ENCODE measurements at places on chromosomes 6 and 20. TPM values are rescaled to one million over a fixed set of nuclear protein-coding genes. Genes with fewer than 3 reads are reported as not detected.
A peak's percentile ranks its signal among the peaks of the same experiment; 100 is the strongest.

DNA sequence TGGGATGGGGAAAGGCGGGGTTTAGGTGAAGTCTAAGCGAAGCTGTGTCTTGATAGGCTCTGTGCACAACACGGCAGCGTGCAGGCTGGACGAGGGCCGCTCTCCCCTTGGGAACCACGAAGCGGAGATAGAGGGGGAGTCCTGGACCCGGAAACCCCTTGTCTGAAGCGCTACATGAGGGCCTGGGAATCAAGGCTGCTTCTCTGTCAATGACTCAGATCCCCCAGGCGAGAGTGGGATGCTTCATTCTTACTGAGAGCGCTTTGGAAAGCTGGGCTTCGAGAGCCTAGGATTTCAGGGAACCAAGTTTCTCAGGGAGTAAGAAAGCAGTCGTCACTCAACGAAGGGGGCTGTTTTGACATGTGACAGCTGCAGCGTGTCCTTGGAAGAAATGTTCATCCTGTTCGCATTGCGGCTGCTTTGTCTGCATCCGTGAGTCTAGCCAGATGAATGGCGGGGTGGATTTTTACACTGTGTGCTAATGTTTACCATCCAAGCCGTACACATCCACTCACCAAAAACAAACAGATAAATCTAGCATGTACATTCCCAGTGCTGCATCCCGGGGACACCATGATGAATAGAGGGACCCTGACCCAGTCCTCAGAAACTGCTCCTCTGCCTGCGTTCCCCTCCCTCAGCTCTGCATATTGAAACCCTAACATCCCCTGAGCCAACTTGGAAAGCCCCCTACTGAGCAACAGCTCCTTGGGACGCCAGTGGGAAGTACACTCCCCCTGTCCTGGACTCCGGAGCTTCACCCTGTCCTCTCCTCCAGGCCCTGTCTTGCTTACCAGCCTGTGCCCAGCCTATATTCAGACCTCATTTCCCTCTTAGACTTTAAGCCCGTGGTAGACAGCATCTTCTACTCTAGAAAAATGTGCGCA is 24.5 kb upstream of the RTF2 start:
- DNase-seq = peak; percentile 59

GRCh38 chr20:6530779-6531315 is 236.6 kb upstream of the BMP2 start:
- no peak for DNase-seq

DNA sequence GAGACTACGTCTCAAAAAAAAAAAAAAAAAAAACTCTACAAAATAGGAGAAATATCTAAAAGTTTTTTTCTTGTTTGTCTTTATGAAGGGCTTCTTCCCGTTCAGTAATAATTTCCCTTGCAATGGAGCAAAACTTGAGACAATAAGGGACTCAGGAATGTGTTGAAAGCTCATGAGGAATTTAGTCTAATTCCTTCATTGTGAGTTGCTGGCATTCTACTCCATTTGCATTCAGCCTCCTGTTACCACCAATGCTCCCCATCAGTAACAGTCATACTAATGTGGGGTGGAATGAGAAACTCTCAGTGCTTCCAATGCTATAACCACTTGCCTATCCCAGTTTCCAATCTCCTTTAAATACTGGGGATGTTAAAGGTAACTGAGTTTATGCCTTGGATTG is 576.7 kb upstream of the AGPAT4 start:
- DNase-seq = no peak

GRCh38 chr20:23106271-23106851 is 20.2 kb upstream of the CD93 start:
- DNase-seq = peak; percentile 47

DNA sequence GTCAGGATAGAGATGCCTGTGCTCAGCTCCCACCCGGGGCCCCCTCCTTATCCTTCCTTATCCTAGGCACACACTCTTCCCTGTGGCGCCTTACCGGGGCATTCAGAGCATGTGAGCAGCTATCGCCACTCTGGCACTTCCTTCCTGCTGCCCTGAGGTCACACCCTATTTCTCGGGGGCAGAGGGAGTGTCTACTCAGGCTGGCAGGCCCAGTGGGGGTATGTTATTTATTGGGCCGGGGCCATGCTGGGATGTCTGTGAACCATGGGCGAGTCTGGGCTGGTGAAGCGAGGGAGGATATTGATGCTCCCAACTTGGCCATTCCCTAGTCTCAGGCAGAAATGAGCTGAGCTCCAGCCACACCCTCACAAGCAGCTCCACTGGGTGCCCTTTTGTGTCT is 3.9 kb upstream of the LY6G6D start:
- DNase-seq = no peak

DNA sequence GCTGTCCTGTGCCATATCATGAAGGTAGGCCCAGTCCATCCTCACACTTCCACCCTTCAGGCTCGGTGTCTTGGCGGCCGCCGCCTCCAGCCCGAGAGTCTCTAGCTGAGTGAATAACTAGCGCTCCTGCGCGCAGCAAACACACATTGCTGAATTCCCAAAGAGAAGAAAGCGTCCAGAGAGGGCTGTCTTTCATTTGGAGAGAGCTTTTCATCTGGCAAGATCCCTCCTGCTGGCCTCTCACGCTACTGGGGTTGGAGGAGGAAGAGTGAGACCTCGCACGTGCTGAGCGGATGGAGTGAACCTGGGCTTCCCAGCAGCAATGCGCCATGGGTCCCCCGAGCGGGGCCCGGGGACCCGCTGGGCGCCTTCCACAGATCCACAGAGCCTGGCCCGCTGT is 73.2 kb downstream of the NCR2 start:
- DNase-seq = no peak

GRCh38 chr6:31143148-31143547 is 4.3 kb upstream of the PSORS1C2 start:
- DNase-seq = peak; percentile 32

GRCh38 chr20:50336661-50337060 is 146.0 kb downstream of the CEBPB start:
- DNase-seq = no peak

FRMD1 gene
- polyA plus RNA-seq = not detected

NKAIN2 gene
- polyA plus RNA-seq = not detected

DEFB132 gene
- not detected for polyA plus RNA-seq

SLC17A3 gene
- not detected for polyA plus RNA-seq

MUC21 gene
- polyA plus RNA-seq = not detected

LST1 gene
- polyA plus RNA-seq = not detected
